ENCODE measurements at places on chromosomes 13 and 19.

DNA sequence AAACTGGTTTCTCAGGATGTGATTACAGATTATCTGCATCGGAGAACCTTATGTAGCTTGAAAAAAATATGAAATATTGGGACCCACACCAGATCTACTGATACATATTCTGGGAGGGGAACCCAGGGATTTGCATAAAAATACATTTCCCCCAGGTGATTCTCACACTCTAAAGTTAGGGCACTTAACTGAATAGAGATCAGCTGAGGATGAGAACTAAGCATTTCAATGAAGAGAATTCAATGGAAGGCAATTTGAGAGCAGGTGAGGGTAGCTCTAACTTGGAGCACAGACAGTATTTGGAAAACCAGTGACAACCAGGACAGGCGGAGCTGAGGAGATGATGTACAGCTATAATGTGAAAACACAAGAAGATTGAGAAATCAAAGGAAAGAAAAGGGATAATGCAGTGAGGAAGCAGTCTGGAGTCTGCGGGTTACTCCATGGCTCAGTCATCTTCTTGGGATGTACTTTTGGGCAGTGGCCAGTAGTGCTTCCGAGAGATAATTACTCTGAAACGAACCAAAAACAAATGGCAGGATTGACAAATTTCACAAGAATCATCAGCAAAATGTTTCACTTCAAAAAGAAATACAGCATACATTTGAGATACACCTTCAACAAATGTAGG, 6.1 kb upstream of the OXGR1 start:
- DNase-seq: no peak

DNA sequence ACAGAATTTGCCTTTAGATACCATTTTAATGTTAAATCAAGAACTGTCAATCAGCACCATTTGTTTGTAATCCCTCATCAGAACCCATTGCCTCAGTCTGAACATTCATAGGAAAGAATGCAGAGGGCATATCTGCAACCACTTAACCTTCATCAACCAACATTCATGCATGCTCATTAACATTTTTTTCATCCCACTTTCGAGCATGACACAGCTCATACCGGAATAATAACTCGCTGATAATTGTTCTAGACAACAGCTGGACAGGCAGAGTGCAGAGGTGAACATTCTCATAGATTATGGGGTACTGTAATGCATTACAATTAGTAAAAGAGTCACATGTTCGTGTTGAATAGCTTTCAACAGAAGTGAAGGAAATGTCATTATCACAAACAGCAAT, 216.8 kb downstream of the DIAPH3 start:
- no peak for DNase-seq

GRCh38 chr19:45473682-45474605, 6.1 kb downstream of the FOSB start:
- no peak for DNase-seq

- peak; percentile 85 for DNase-seq
Measured at GRCh38 chr19:44689290-44690130, 9.4 kb upstream of the CEACAM16 start.

- no peak for DNase-seq
Measured at GRCh38 chr13:35140321-35140720, 198.3 kb downstream of the NBEA start.

GRCh38 chr13:58998716-58999115, 1165.0 kb downstream of the DIAPH3 start:
- no peak for DNase-seq

GRCh38 chr19:41705393-41706174, 2.8 kb upstream of the CEACAM5 start:
- peak; percentile 26 for DNase-seq

DNA sequence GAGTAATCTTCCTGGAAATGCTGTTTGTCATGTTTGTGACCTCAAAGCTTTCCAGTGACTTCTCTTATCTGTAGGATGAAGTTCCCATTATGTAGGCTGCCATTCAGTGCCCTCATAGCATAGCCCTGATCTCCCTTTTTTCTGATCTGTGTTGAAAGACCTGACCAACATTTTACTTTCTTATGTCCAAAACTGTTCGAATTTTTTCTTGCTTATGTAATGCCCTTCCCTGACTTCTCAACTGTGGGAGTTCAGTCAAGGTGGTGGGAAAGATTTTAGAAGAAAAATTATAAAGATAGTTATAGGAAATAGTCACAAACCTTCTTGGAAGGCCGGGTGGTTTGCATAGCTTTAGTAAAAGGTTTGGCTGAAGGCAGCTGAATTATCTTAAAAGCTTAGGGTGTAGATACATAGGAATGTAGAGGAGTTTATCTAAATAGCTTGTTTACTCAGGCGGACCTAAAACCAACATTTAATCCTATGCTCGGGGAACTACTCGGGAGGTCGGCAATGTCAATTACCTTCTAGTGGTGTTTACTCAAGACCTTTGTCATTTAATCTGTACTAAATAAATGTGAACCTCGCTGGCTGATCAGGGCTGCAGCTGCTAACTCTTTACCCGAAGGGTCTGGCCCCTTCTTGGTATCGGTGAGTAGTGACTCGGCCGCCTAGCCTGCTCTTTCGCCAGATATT, 44.3 kb downstream of the PSG3 start:
- DNase-seq: no peak

DNA sequence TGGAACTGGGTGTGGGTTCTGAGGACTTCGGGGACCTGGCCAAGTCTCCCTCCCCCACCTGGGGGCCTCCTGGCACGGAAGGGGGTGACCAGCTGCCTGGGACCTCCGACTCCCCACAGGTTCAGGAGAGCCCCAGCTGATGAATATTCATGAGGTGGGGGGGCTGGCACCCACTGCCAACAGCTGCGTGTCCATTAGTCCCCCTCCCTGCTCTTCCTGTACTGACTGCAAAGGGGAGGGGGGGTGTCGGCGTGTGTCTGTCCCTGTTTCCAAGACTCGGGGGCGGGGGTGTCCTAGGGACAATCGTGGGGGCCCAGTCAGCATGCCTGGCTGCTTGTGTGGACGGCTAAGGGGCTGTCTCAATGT, 10.6 kb upstream of the NFIX start:
- DNase-seq: no peak

GRCh38 chr13:78323040-78323439, 280.3 kb downstream of the POU4F1 start:
- DNase-seq: no peak

DNA sequence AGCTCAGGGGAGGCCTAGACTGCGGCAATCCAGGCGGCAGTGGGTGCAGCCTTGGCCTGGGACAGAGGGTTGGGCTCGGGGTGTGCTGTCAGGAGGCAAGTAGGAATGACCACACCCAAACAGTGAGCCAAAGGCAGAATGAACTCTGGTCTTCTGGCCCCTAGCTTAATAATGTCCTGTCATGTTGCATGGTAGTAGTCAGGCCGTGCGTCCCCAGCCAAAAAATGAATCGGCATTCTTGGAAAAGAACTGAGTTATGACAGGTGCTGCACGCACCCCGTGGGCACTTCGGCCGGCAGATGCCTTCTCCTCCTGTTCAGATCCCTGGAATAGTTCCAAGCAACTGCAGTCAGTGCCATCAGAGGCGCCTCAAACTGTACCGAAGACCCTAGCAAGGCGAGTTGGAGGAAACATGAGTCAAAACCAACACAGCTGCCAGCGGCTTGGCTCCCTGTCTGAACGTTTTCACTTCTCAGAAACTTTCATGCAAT, 55.9 kb downstream of the ATP7B start:
- no peak for DNase-seq

DNA sequence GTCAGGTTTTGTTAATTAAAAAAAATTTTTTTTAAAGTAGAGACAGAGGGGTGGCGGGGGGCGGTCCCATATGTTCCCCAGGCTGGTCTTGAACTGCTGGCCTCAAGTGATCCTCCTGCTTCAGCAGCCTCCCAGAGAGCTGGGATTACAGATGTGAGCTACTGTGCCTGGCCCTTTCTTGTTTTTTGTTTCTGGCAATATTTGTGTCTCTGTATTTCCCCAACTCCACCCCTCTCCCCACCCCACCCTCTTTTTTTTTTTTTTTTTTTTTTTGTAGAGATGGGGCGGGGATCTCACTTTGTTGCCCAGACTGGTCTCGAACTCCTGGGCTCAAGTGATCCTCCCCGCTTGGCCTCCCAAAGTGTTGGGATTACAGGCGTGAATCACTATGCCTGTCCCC, 600 bp upstream of the CAPN12 start:
- no peak for DNase-seq

GRCh38 chr13:48858122-48858902, 117.4 kb upstream of the FNDC3A start:
- DNase-seq: no peak

GRCh38 chr19:47408156-47408938, 11.0 kb downstream of the MEIS3 start:
- DNase-seq: no peak

DNA sequence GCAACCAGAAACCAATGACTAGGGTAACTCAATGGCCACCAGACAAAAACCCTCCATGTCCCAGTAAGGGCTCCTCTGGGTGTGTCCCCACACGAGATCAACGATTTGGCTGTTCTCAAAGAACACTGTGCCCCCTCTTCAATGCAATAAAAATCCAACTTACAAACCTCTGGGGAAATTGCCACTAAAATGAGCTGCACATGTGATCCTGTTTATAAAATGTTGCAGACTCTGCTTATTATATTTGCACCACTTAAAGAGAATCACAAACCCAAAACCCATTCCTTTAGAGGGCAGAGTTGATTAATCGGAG, 80.5 kb downstream of the STK24 start:
- no peak for DNase-seq

DNA sequence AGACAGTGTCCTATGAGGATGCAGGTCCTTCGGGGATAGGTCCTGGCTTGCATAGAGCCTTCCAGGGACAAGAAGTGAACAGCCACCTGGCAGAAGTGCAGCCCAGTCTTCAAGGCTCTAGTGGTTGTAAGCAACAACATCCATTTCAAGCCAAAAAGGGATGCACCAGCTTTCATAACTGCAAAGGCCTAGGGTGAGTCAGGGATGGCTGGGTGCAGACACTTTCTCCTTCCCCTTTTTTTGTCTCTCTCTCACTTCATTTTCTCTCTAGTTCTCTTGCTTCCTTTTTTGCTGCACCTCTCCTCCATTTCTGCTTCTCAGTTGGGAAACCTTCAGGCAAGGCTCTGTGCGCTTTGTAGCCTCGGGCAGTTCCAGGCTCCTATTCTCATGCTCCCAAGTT, 196.2 kb upstream of the ZNF536 start:
- DNase-seq: no peak

GRCh38 chr13:110390567-110390966, 83.5 kb downstream of the COL4A2 start:
- no peak for DNase-seq

DNA sequence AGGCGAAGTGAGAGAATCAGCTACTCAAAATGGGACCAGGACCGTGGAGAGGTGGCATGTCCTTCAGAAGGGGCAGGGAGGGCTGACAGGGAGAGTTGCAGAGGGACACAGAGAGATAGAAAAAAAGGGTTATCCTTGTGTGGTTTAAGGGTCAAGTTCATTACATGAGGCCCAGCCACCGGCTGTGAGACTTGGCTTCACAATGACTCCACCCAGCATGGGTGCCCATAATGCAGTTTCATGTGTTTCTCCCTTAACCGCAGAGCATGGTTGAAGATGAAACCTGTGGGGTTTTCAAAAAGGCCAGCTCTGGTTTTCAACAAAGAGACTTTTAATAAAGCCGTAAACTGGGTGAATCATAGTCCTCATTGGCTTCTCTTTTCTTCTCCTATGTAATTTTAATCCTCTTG, 164.6 kb downstream of the KLF5 start:
- no peak for DNase-seq

DNA sequence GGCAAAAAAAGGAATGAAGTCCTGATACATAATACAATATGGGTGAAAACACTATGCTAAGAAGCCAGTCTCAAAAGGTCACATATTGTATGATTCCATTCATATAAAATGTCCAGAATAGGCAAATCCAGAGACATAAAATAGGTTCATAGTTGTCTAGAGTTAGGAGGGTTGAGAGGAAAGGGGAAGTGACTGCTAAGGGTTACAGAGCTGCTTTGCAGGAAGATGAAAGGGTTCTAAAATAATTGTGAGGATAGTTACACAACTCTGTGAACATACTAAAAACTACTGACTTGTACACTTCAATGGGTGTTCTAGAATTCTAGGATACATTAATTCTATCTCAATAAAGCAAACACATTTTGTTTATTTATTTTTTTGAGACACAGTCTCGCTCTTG, 25.7 kb downstream of the CAB39L start:
- DNase-seq: no peak

DNA sequence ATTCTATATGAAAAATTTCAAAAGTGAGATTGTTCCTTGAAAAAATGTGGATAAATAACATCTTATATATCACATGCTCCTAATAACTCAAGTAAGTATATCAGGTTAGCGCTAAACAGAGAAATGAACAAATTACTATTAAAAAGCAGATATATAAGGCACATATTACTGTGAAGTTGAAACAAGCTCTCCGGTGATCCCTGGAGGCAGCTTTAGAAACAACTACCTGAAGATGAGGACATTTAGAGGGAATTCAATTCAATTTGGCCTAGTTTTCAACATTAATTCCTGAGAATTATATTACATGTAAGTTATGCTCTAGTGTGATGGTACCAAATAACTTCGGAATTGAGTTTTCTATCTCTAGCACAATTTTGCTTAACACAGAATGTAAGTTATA, 1373.6 kb upstream of the SPRY2 start:
- no peak for DNase-seq

DNA sequence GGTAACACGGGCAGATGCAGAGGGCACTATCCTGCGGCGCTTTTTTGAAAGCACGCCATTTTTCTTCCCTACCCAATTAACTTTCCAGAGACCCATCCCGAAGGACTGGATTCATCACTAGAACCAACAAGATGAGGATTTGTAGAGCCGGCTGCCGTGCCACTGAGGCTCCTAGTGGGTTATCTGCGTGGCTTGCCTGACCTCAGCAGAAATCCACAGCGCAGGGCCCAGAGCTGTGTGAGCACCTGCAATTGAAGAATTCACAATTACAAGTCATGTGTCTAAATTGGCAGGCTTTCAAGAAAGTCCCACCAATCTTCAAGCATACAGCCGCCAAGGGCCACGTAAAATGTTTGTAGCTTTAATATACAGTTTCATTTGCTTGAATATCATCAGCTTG, 75.5 kb downstream of the ALOX5AP start:
- DNase-seq: no peak

DNA sequence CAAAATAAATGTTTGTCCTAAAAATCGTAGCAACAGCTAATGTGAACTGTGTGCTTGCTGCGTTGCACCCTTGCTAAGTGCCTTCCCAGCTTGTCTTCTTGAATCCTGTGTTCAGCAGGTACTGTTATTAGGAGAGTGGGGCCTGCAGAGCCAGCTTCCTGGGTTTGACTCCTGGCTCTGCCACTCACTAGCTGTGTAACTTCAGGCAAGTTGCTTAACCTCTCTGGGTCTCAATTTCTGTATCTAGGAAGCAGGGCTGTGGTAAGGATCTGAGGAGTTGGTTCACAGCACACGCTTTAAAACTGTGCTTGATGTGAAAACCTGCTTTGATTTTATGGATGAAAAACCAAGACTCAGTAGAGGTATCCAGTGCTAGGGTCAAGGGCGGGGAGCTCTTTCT, 10.0 kb downstream of the NFIX start:
- DNase-seq: no peak

All from activated CD8-positive, alpha-beta memory T cell treated with anti-CD3 and anti-CD28 coated beads, Interleukin-2, amount 50 U/mL, for 4 hours (primary cell).